ENCODE measurements at places on chromosomes 4 and X. TPM values are rescaled to one million over a fixed set of nuclear protein-coding genes. Genes with fewer than 3 reads are reported as not detected.

ODAM gene
- total RNA-seq, result not detected

MID2 gene
- total RNA-seq, result 8.6 TPM

USP26 gene
- not detected for total RNA-seq

TMEM255A gene
- total RNA-seq, result not detected

MAGEA6 gene
- not detected for total RNA-seq

MAGED2 gene
- 34.1 TPM for total RNA-seq

PABPC1L2B gene
- total RNA-seq, result not detected

MAGEH1 gene
- 17.8 TPM for total RNA-seq

DNA sequence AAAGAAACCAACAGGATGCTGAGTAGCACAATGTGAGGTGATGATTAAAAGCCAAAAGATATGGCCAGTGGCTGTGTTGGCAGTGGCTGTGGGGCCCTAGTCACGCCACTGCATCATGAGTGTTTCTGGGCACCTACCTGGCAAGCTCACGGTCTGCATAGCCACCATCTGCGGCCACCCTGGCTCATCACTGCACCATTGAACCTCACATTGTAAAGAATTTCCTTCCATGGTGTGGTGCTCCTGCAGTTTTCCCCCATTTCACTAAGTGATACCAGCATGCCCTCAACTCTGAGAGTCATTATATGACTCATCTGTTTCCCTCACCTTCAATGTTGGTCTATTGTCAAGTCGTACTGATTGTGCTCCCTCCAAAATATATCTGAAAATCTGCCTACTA is 45.5 kb upstream of the CLNK start:
- no peaks in the 10 kb centered on the region for H3K36me3 ChIP-seq
- DNase-seq, result no peak
- no peak overlapping the region for H3K27ac ChIP-seq
- H3K4me1 ChIP-seq, result peaks cover 39% of the 10 kb centered on the region

GRCh38 chr4:52983563-52984303 is 121.6 kb downstream of the RASL11B start:
- DNase-seq, result no peak
- no peaks in the 10 kb centered on the region for H3K4me1 ChIP-seq
- no peaks in the 10 kb centered on the region for H3K27me3 ChIP-seq
- no peak overlapping the region for H3K27ac ChIP-seq
- H3K4me3 ChIP-seq, result no peak overlapping the region

DNA sequence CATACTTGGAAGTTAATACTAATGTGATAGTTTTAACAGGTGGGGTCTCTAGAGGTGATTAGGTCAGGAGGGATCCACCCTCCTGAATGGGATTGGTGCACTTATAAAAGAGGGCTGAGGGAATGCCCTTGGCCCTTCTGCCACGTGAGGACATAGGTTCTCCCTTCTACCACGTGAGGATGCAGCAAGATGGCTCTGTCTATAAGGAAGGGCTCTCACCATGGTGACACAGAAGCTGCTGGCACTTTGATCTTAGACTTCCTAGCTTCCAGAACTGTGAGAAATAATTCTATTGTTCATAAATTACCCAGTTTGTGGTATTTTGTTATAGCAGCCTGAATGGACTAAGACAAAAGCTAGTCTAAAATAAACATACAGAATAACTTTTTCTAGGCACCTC is 1.0 kb downstream of the AADAT start:
- H3K36me3 ChIP-seq, result no peaks in the 10 kb centered on the region
- no peak overlapping the region for H3K27ac ChIP-seq
- H3K27me3 ChIP-seq, result peaks cover 50% of the 10 kb centered on the region
- H3K4me1 ChIP-seq, result peaks cover 13% of the 10 kb centered on the region

DNA sequence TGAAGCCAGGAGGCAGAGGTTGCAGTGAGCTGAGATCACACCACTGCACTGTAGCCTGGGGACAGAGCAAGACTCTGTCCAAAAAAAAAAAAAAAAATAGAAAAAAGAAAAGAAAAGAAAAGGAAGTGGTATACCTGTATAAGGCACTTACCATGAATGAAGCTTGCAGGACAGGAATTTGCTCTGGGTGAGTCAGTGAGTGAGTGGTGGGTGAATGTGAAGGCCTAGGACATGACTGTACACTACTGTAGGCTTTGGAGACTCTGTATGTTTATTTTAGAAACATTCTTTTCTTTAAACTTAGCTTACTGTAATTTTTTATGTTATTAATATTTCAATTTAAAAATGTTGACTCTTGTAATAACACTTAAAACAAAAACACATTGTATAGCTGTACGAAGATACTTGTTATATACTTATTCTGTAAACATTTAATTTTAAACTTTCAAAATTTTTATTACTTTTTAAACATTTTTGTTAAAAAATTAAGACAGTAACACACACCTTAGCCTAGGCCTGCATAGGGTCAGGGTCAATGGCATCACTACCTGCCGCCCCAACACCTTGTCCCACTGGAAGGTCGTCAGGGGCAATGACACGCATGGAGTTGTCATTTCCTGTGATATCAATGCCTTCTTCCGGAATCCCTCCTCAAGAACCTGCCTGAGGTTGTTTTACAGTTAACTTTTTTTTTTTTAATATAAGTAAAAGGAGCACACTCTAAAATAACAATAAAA is 78.7 kb downstream of the CLNK start:
- no peak overlapping the region for H3K27ac ChIP-seq
- no peak for DNase-seq
- no peaks in the 10 kb centered on the region for H3K36me3 ChIP-seq
- no peaks in the 10 kb centered on the region for H3K4me1 ChIP-seq

GRCh38 chrX:56975611-56976010 is 19.7 kb downstream of the SPIN3 start:
- no peaks in the 10 kb centered on the region for H3K27me3 ChIP-seq
- no peak for DNase-seq
- peaks cover 8% of the 10 kb centered on the region for H3K36me3 ChIP-seq
- peaks cover 3% of the 10 kb centered on the region for H3K4me1 ChIP-seq
- H3K4me3 ChIP-seq, result no peak overlapping the region
- H3K27ac ChIP-seq, result no peak overlapping the region

GRCh38 chr4:53307819-53308780 is 57.8 kb downstream of the SCFD2 start:
- H3K27ac ChIP-seq, result no peak overlapping the region
- H3K27me3 ChIP-seq, result no peaks in the 10 kb centered on the region
- no peak for DNase-seq
- H3K4me1 ChIP-seq, result peaks cover 9% of the 10 kb centered on the region
- no peak overlapping the region for H3K4me3 ChIP-seq

DNA sequence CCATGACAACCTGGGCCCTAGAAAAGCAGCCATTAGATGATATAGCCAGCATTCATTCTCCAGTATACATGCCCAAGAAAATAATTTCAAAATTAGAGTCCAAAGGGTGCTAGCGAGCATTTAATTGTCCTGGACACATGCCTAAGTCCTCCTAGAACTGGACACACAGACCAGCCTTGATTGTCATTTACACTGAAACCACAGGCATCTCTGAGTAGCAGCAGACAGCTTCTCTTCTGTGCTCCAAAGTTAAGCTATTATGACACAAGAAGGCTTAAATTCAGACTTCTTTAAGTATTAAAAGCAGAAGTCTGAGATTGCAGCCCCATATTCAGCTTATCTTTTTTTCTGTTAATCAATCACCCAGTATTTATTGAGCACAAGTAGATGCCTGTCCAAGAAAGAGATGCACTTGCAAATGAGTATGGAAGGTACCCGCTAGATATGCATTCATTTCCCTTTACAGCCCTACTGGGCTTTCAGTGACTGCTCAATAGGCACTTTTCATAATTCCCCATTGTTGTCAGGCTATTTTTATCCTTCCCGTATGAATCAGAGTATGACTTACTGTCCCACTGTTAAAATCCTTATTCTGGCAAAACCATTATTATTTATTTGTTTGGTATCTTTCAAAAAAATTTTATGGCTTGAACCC is 374.1 kb downstream of the FBXW7 start:
- H3K27ac ChIP-seq, result no peak overlapping the region
- H3K27me3 ChIP-seq, result no peaks in the 10 kb centered on the region
- H3K4me3 ChIP-seq, result no peak overlapping the region

- no peaks in the 10 kb centered on the region for H3K4me1 ChIP-seq
- H3K27me3 ChIP-seq, result no peaks in the 10 kb centered on the region
- no peak for DNase-seq
- H3K36me3 ChIP-seq, result no peaks in the 10 kb centered on the region
- H3K4me3 ChIP-seq, result no peak overlapping the region
Observed at GRCh38 chrX:81355436-81355835, 153.5 kb downstream of the SH3BGRL start.

GRCh38 chrX:133185119-133185518 is 33.0 kb downstream of the TFDP3 start:
- H3K4me3 ChIP-seq, result no peak overlapping the region
- no peak overlapping the region for H3K27ac ChIP-seq
- no peaks in the 10 kb centered on the region for H3K27me3 ChIP-seq

GRCh38 chr4:21792736-21793135 is 155.8 kb downstream of the KCNIP4 start:
- no peaks in the 10 kb centered on the region for H3K4me1 ChIP-seq
- peaks cover 5% of the 10 kb centered on the region for H3K27me3 ChIP-seq
- no peak overlapping the region for H3K4me3 ChIP-seq

- no peak overlapping the region for H3K27ac ChIP-seq
- no peak overlapping the region for H3K4me3 ChIP-seq
- H3K4me1 ChIP-seq, result no peaks in the 10 kb centered on the region
- H3K36me3 ChIP-seq, result no peaks in the 10 kb centered on the region
- peaks cover 12% of the 10 kb centered on the region for H3K27me3 ChIP-seq
Observed at GRCh38 chr4:100312615-100313350, 122.5 kb upstream of the DDIT4L start.

DNA sequence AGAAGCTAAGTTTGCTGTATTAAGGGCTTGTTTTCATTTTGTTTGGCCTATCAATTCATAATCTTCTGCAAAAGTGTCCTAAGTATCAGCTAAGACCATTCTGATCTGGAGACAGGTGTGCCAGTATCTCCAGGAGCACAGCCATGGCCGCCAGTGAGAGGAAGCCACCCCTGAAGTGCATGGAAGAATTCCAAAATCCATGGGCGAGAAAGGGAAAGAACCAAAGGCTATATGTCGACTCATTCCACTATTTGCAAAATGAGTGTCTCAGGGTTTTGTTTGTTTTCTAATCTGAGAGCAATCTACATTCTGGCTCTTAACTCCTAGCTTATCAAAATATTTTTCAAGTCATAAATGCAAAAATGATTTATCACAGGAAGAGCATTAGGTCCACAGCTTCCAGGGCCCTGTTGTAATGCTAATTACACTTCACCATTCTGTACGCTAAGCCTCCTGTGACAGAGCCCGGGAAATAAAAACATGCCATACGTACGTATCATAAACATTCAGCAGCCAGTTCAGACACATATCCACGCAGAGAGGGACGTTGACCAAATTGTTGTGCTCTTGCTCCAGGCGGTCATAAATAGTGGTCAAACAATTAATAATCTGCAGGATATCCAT is 137.3 kb upstream of the FTHL17 start:
- no peak overlapping the region for H3K4me3 ChIP-seq
- H3K36me3 ChIP-seq, result no peaks in the 10 kb centered on the region
- no peak for DNase-seq
- no peaks in the 10 kb centered on the region for H3K27me3 ChIP-seq
- H3K4me1 ChIP-seq, result no peaks in the 10 kb centered on the region
- no peak overlapping the region for H3K27ac ChIP-seq

DNA sequence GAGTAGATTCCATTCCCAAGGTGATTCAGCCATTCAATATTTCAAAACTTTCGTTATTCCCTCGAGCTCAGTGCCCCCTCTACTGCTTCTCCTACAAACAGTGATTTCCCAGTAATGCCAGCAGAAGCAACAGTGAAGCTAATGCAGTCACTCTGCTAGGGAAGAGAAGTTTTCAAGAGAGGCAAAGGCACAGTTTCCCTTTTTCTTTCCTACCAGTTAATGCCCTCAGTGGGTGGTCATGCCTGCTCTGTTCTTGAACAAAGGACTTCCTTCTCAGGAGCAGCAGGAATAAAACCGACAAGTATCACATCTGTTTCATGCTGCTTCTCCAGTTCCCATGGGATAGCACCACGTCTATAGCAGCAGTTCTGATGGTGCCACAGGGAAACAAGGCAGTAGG is 317.2 kb downstream of the TENM3 start:
- DNase-seq, result no peak
- H3K36me3 ChIP-seq, result no peaks in the 10 kb centered on the region
- H3K27me3 ChIP-seq, result peaks cover 10% of the 10 kb centered on the region
- no peaks in the 10 kb centered on the region for H3K4me1 ChIP-seq

GRCh38 chrX:119488749-119489148 is 20.5 kb downstream of the SLC25A5 start:
- H3K4me1 ChIP-seq, result no peaks in the 10 kb centered on the region
- H3K27me3 ChIP-seq, result no peaks in the 10 kb centered on the region
- no peak overlapping the region for H3K27ac ChIP-seq
- H3K36me3 ChIP-seq, result no peaks in the 10 kb centered on the region
- DNase-seq, result peak; percentile 60

DNA sequence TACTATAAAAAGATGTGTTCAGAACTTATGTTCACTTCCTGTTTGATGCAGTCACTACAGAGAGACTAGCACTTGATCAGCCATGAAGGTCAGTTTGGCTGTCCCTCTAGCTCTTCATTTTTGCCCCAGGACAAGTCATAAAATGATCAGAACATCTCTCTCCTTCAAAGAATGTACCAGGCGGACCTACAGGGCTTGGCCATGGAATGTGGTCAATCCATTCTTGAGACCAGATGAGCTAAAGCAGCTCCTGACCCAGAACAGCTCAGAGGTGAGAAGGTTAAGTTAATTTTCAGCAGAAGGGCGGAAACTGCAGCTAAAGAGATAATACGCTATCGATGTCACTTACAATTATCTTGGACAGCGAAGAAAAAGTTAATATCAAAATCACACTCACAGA is 49.2 kb upstream of the TAB3 start:
- H3K4me3 ChIP-seq, result no peak overlapping the region
- no peaks in the 10 kb centered on the region for H3K4me1 ChIP-seq
- H3K27me3 ChIP-seq, result no peaks in the 10 kb centered on the region
- no peak for DNase-seq

GRCh38 chr4:24330573-24330972 is 253.8 kb downstream of the DHX15 start:
- H3K36me3 ChIP-seq, result no peaks in the 10 kb centered on the region
- H3K4me1 ChIP-seq, result no peaks in the 10 kb centered on the region
- H3K27me3 ChIP-seq, result no peaks in the 10 kb centered on the region
- no peak for DNase-seq
- H3K27ac ChIP-seq, result no peak overlapping the region

GRCh38 chr4:96162636-96163035 is 322.7 kb downstream of the PDHA2 start:
- no peak overlapping the region for H3K27ac ChIP-seq
- no peaks in the 10 kb centered on the region for H3K36me3 ChIP-seq
- no peak overlapping the region for H3K4me3 ChIP-seq
- no peak for DNase-seq
- H3K4me1 ChIP-seq, result no peaks in the 10 kb centered on the region

GRCh38 chr4:158139086-158139485 is 33.7 kb downstream of the GASK1B start:
- no peak for DNase-seq
- H3K27me3 ChIP-seq, result no peaks in the 10 kb centered on the region
- H3K4me1 ChIP-seq, result no peaks in the 10 kb centered on the region
- H3K36me3 ChIP-seq, result no peaks in the 10 kb centered on the region
- H3K27ac ChIP-seq, result no peak overlapping the region

DNA sequence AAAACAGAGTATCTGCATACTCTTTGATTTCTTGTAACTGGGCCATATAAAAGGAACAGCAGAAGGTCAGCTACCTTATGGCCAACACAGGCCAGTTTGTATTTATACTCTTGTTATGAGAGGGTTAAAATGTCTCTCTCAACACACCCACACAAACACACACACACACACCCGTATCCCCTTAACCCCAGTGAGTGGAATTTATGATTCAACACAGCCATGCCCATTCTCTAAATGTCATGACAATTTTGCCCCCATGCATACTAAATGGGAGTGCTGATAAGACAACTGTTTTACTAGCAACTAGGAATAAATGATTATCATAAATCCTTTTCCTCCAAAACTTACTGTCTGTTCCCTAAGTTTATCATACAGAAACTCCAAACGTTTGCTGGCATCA is 22.1 kb upstream of the SCD5 start:
- no peaks in the 10 kb centered on the region for H3K4me1 ChIP-seq
- H3K4me3 ChIP-seq, result no peak overlapping the region
- no peak overlapping the region for H3K27ac ChIP-seq
- no peak for DNase-seq
- peaks cover 35% of the 10 kb centered on the region for H3K36me3 ChIP-seq

All from activated naive CD4-positive, alpha-beta T cell treated with anti-CD3 and anti-CD28 coated beads for 36 hours (primary cell).